ENCODE measurements at places on chromosomes 1 and 21.

DNA sequence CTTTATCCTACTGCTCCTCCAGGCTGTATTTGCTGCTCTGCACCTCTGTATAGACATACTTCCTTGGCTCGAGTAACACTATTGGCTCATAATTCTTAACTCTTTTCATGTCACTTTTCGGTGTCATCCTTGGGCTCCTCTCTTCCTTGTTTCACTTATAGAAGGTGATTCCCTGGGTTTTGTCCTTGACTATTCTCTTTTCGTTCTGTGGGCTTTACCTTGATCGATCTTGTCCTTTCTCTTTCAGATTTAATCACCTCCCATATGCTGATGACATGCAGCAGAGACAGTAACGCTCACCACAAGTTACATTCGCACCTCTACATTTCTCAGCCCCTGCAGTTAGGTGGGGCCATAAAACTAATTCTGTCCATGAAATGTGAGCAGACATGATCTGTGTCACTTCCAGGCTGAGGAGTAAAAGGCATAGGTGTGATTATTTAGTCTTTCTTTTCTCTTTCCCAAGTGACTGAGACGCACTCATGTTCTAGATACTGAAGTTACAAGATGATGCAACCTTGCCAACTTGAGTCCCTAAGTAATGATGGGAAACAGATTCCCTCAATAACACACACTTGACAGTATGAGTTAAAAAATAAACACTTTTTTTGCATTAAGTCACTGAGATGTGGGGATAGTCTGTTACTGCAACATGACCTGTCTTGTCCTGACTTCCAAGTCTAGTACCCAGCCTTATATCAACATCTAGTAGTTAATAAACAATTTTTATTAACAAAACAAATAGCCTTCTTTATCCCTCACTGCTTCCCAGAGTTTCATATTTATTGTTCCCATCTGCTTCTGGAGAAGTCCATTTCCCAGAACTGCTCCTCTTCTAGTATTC lies 49.9 kb upstream of the HAO2 start:
- no peak for DNase-seq
- H3K36me3 ChIP-seq, result no peaks in the 10 kb centered on the region
- H3K27ac ChIP-seq, result no peak overlapping the region
- H3K4me3 ChIP-seq, result no peak overlapping the region

GRCh38 chr1:118992237-118992825 lies 4.2 kb upstream of the TBX15 start:
- no peaks in the 10 kb centered on the region for H3K27me3 ChIP-seq
- no peaks in the 10 kb centered on the region for H3K4me1 ChIP-seq
- H3K4me3 ChIP-seq, result no peak overlapping the region
- no peak overlapping the region for H3K27ac ChIP-seq
- no peak for DNase-seq
- H3K36me3 ChIP-seq, result no peaks in the 10 kb centered on the region

- no peaks in the 10 kb centered on the region for H3K36me3 ChIP-seq
- H3K27me3 ChIP-seq, result no peaks in the 10 kb centered on the region
- H3K27ac ChIP-seq, result no peak overlapping the region
- H3K4me3 ChIP-seq, result no peak overlapping the region
- H3K4me1 ChIP-seq, result no peaks in the 10 kb centered on the region
Measured at GRCh38 chr1:40362699-40363098, 10.8 kb upstream of the SMAP2 start.

GRCh38 chr1:192936313-192937018 lies 122.7 kb downstream of the UCHL5 start:
- no peak for DNase-seq
- no peaks in the 10 kb centered on the region for H3K36me3 ChIP-seq
- H3K27me3 ChIP-seq, result no peaks in the 10 kb centered on the region
- H3K4me1 ChIP-seq, result no peaks in the 10 kb centered on the region

GRCh38 chr1:33407352-33408092 lies 23.4 kb downstream of the PHC2 start:
- H3K4me3 ChIP-seq, result no peak overlapping the region
- no peak for DNase-seq
- H3K36me3 ChIP-seq, result no peaks in the 10 kb centered on the region
- H3K27me3 ChIP-seq, result no peaks in the 10 kb centered on the region
- H3K27ac ChIP-seq, result no peak overlapping the region
- no peaks in the 10 kb centered on the region for H3K4me1 ChIP-seq

GRCh38 chr1:19639999-19640362 lies 4.1 kb upstream of the NBL1 start:
- no peaks in the 10 kb centered on the region for H3K27me3 ChIP-seq
- no peaks in the 10 kb centered on the region for H3K36me3 ChIP-seq
- H3K4me1 ChIP-seq, result no peaks in the 10 kb centered on the region
- H3K27ac ChIP-seq, result no peak overlapping the region
- no peak for DNase-seq

DNA sequence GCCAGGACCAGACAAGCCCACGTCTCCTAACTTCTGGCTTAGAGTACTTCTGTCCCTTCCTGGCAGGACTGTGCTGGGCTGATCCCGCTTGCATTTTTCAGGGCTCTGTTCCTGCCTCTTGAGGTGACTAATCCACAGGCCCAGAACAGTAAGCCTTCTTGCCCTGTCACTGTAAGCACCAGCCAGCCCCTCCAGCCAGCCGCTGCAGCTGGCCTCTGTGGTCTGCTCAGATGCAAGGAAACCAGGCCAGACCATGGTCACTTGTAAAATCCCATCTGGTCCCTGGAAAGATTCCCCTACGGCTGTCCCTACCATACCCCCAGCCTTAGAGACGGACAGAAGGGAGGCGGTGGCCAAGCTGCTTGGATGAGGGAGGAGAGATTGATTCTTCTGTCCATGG lies 74.2 kb downstream of the KIRREL1 start:
- peak overlapping the region; percentile 38 for H3K27ac ChIP-seq
- H3K4me3 ChIP-seq, result no peak overlapping the region
- H3K36me3 ChIP-seq, result no peaks in the 10 kb centered on the region
- no peaks in the 10 kb centered on the region for H3K4me1 ChIP-seq
- H3K27me3 ChIP-seq, result no peaks in the 10 kb centered on the region

- no peak overlapping the region for H3K4me3 ChIP-seq
- no peaks in the 10 kb centered on the region for H3K27me3 ChIP-seq
- peaks cover 12% of the 10 kb centered on the region for H3K36me3 ChIP-seq
- H3K4me1 ChIP-seq, result no peaks in the 10 kb centered on the region
Measured at GRCh38 chr21:45262616-45263015, 25.1 kb downstream of the POFUT2 start.

- no peaks in the 10 kb centered on the region for H3K36me3 ChIP-seq
- H3K4me3 ChIP-seq, result no peak overlapping the region
- H3K4me1 ChIP-seq, result no peaks in the 10 kb centered on the region
- peak overlapping the region; percentile 48 for H3K27ac ChIP-seq
Measured at GRCh38 chr1:224447251-224447650, 12.7 kb upstream of the WDR26 start.

DNA sequence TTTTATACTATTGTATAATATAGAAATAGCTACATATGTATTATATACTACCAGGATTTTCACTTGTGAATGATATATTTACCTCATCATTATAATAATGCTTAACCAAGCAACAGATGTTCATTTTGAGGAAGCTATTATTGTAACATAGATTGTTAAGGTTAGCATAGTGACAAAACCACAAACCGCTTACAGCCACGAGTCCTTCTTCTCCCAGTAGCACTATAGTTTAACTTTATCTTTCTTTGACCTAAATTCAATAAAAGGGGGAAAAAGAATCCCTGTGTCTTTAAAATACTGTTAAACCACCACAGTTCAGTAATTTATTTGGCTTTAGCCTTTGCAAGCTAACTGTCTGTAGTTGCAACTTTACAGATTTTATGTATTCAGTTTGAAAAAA lies 1039.4 kb upstream of the B3GALT2 start:
- no peaks in the 10 kb centered on the region for H3K27me3 ChIP-seq
- H3K36me3 ChIP-seq, result no peaks in the 10 kb centered on the region
- H3K27ac ChIP-seq, result no peak overlapping the region
- H3K4me3 ChIP-seq, result no peak overlapping the region

DNA sequence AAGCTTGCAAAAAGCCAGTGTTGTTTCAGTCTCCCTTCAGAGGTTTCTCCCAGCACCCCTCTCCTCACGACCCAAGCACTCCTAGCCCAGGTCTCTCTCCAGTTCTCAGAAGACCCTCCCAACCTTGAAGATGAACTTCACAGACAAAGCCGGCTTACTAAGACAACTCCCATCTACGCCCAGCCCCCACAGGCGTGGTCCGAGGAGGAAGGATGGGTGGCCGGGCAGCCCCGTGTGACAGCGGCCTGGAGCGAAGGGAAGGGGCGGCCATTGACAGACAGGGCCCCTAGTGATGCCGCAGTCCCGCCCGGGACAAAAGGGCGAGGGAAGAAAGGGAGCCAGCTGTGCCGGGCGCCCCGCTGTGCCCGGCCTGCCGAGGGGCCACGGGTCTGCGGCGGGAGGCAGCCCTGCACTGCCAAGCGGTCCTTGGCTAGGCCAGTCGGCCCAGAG lies 6.9 kb downstream of the PAX7 start:
- no peak overlapping the region for H3K27ac ChIP-seq
- H3K27me3 ChIP-seq, result peaks cover 7% of the 10 kb centered on the region
- H3K4me1 ChIP-seq, result no peaks in the 10 kb centered on the region
- H3K36me3 ChIP-seq, result no peaks in the 10 kb centered on the region
- no peak overlapping the region for H3K4me3 ChIP-seq

DNA sequence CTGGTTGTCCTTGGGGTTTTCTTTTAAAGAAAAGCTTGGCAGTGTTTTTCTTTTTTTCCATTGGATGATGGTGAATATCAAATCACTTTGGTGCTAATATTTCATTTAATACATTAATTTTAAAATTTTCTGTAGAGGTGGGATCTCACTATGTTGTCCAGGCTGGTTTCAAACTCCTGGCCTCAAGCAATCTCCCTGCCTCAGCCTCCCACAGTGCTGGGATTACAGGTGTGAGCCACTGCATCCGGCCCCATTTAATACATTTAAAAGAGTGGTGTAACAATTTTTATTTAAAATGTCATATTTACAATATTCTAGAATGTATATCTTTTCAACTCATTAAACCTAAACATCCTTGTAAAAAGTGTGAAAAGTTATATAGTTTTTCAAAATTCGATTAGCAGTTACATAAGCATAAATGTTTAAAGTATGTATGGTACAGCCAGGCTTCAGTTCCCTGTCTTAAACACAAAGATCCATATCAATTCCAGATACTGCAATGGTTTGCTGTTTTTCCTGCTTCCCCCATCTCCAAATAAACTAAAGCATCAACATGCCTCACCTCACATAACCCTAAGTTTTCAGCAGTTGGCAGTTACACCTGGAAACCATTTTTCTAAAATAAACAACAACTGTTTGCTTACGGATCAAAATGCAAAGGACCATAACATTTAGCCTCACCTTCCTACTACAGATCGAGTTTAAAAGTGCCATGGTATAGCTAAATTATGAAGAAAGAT lies 8.9 kb upstream of the LGALS8 start:
- peak overlapping the region; percentile 14 for H3K27ac ChIP-seq
- H3K4me1 ChIP-seq, result no peaks in the 10 kb centered on the region
- H3K36me3 ChIP-seq, result no peaks in the 10 kb centered on the region
- no peak overlapping the region for H3K4me3 ChIP-seq

- H3K27me3 ChIP-seq, result no peaks in the 10 kb centered on the region
- DNase-seq, result no peak
- no peak overlapping the region for H3K4me3 ChIP-seq
- no peaks in the 10 kb centered on the region for H3K36me3 ChIP-seq
- H3K27ac ChIP-seq, result peak overlapping the region; percentile 70
Measured at GRCh38 chr1:85629532-85629920, 49.0 kb downstream of the CCN1 start.

- no peak overlapping the region for H3K4me3 ChIP-seq
- no peak for DNase-seq
- H3K4me1 ChIP-seq, result peaks cover 4% of the 10 kb centered on the region
- H3K27me3 ChIP-seq, result no peaks in the 10 kb centered on the region
Measured at GRCh38 chr1:66353257-66353656, 180.7 kb upstream of the SGIP1 start.

DNA sequence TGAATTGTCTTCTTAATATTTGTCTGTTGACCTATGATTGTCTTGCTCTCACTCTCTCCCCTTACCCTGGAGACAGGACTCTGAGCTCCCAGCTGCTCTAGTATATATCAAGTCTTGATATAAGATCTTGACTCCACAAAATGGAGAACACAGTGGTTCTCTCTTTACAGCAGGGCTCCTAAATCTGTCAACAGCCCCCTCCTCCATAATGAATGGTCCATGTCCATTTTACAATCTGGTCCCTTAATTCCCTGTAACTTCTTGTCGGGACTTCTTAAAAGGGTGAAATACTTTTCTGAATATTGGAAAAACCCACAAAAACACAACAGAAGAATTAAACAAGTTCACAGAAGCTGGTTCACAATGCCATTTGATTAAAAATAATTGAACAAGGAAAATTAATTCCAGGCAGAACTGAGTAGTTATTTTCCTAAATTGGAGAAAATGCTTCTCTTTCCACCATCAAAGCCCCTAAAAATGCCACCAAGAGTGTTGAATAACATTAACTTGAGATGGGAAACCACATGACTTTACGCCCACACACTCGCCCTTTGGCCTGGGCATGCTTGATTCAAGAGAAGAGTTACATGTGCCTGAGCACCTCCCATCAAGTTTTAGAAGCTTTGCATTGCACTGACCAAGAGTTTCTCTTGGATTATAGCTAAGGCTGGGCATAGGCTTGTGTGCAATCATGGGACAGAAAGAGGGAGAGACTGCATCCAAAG lies 109.8 kb downstream of the TOMM20 start:
- H3K36me3 ChIP-seq, result no peaks in the 10 kb centered on the region
- peak overlapping the region; percentile 43 for H3K27ac ChIP-seq
- H3K27me3 ChIP-seq, result no peaks in the 10 kb centered on the region
- H3K4me3 ChIP-seq, result no peak overlapping the region
- DNase-seq, result no peak
- H3K4me1 ChIP-seq, result no peaks in the 10 kb centered on the region

GRCh38 chr1:3585940-3586568 lies 25.3 kb downstream of the MEGF6 start:
- H3K27ac ChIP-seq, result no peak overlapping the region
- no peak for DNase-seq
- H3K36me3 ChIP-seq, result no peaks in the 10 kb centered on the region
- no peaks in the 10 kb centered on the region for H3K27me3 ChIP-seq
- no peak overlapping the region for H3K4me3 ChIP-seq

GRCh38 chr21:36004441-36004840 lies 55.9 kb downstream of the SETD4 start:
- no peak for DNase-seq
- H3K4me1 ChIP-seq, result no peaks in the 10 kb centered on the region
- no peak overlapping the region for H3K4me3 ChIP-seq

DNA sequence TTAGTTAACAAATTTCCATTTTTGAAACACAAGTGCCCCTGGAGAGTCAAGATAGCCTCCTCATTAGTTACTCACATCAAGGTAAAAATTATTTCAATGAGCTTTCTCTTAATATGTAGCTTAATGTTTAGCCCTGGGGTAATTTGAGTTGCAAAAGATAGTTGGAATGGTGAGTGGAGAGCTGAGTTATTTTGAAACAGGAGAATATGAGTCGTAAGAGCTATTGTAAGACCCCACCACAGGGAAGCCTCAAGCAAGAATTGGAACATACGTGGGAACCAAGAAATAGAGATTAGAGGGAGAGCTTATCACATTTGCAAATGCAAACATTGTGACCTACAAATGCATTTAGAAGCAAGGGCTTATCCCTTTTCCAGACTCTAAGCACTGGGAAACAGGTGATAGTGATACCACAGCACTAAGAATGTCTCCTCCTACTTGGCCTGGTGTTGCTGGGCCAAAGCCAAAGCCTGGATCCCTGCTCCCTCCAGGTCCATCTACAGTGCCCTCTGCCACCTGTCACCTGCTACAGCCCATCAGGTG lies 635.1 kb downstream of the PTPRC start:
- no peaks in the 10 kb centered on the region for H3K27me3 ChIP-seq
- H3K4me1 ChIP-seq, result no peaks in the 10 kb centered on the region

- H3K27ac ChIP-seq, result no peak overlapping the region
- no peak for DNase-seq
- H3K36me3 ChIP-seq, result no peaks in the 10 kb centered on the region
- H3K27me3 ChIP-seq, result peaks cover 13% of the 10 kb centered on the region
- no peaks in the 10 kb centered on the region for H3K4me1 ChIP-seq
Measured at GRCh38 chr1:53500204-53501064, 41.2 kb downstream of the DMRTB1 start.
